Endodermal cell (in vitro differentiated cells): ENCODE measurements at places on chromosomes 4 and X. TPM values are rescaled to one million over a fixed set of nuclear protein-coding genes. Genes with fewer than 3 reads are reported as not detected.

The GPC3 gene
- 14.3 to 39.5 TPM (median 34.7 TPM) in 3 replicates for total RNA-seq

The GCNA gene
- total RNA-seq: 0.99 to 2.1 TPM (median 1.7 TPM) in 3 replicates

The ZNF732 gene
- 7.8 and 8.6 TPM in 2 replicates for total RNA-seq

The MAGEA12 gene
- total RNA-seq: not detected in 3 replicates

The ARMCX6 gene
- total RNA-seq: 46.7 and 52.7 TPM in 2 replicates

The INPP4B gene
- total RNA-seq: 0.41 and 0.64 TPM in 2 replicates

The P2RY4 gene
- total RNA-seq: 0.22 and 0.29 TPM in 2 replicates

The SLC49A3 gene
- total RNA-seq: 14.8 and 16.4 TPM in 2 replicates

The TLR1 gene
- total RNA-seq: 0.09 and 0.20 TPM in 2 replicates

The XK gene
- total RNA-seq: 0.21 to 0.55 TPM (median 0.49 TPM) in 3 replicates

The PASD1 gene
- not detected in 2 replicates for total RNA-seq

GRCh38 chr4:52704661-52705060 is 45.6 kb upstream of the USP46 start:
- no peaks in the 10 kb centered on the region for H3K27me3 ChIP-seq
- no peak overlapping the region for H3K4me3 ChIP-seq
- DNase-seq: no peak
- no peaks in the 10 kb centered on the region for H3K4me1 ChIP-seq

- H3K27me3 ChIP-seq: no peaks in the 10 kb centered on the region
- H3K4me3 ChIP-seq: no peak overlapping the region
- H3K4me1 ChIP-seq: no peaks in the 10 kb centered on the region
- H3K27ac ChIP-seq: no peak overlapping the region
- DNase-seq: no peak
Measured at GRCh38 chrX:69524781-69525363, 20.7 kb downstream of the NALF2 start.

GRCh38 chrX:30592831-30593230 is 15.3 kb upstream of the TASL start:
- DNase-seq: no peak
- no peak overlapping the region for H3K4me3 ChIP-seq
- no peaks in the 10 kb centered on the region for H3K4me1 ChIP-seq
- no peaks in the 10 kb centered on the region for H3K27me3 ChIP-seq
- no peak overlapping the region for H3K27ac ChIP-seq

DNA sequence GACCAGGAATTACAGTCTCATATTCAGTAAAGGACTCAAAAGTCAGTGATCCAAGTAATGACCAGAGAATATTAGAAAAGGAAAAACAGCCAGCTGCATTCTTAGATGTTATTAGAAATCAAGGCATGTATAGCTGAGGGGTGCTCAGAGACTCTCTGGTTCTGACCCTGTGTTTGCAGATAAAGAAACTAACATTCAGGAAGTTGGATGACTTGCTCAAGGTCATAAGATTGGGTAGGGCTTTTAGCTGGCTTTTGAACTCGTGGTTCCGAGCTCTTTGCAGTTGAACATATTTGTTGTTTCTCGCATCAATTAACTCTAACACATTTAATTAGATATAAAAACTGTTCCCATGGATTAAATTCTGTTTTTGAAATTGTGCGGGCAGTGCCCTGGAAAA is 62.5 kb upstream of the ENPP6 start:
- no peak for DNase-seq
- no peak overlapping the region for H3K27ac ChIP-seq
- no peaks in the 10 kb centered on the region for H3K4me1 ChIP-seq
- no peak overlapping the region for H3K4me3 ChIP-seq
- no peaks in the 10 kb centered on the region for H3K27me3 ChIP-seq

- H3K4me3 ChIP-seq: no peak overlapping the region
- peaks cover 6% of the 10 kb centered on the region for H3K4me1 ChIP-seq
- DNase-seq: peak; percentile 58
- no peak overlapping the region for H3K27ac ChIP-seq
- no peaks in the 10 kb centered on the region for H3K36me3 ChIP-seq
- no peaks in the 10 kb centered on the region for H3K27me3 ChIP-seq
Measured at GRCh38 chr4:155248002-155248896, 39.8 kb downstream of the NPY2R start.

- H3K4me1 ChIP-seq: no peaks in the 10 kb centered on the region
- H3K27me3 ChIP-seq: no peaks in the 10 kb centered on the region
- DNase-seq: no peak
- H3K36me3 ChIP-seq: no peaks in the 10 kb centered on the region
- H3K4me3 ChIP-seq: no peak overlapping the region
Measured at GRCh38 chr4:14321723-14322122, 680.6 kb upstream of the CPEB2 start.

DNA sequence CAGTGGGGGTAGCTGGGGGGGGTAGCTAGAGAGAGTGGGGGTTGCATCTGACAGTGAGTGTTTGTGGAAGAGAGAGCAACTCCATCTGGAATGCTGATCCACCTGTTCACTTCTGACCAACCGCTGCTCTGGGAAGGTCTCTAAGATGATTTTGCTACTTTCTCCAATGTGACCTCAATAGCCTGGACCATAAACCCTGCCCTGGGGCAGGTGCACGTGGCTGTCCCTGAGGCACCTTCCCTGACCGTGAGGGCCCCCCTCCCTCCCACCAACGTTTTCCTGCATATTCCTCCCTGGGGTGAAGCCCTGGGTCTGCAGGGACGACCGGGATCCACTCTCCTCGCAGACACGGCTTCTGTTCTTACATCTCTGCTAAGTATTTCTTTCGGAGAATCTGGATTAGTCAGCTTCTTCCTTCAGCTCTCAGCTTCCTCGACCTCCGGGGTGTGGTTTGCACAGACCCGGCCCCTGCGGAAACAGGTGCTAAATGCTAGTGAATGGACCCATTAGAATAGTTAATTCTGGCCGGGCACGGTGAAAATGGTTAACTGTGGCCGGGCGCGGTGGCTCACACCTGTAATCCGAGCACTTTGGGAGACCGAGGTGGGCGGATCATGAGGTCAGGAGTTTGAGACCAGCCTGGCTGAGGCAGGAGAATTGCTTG is 21.4 kb upstream of the PLCXD1 start:
- no peaks in the 10 kb centered on the region for H3K36me3 ChIP-seq
- no peak overlapping the region for H3K4me3 ChIP-seq
- H3K27ac ChIP-seq: no peak overlapping the region
- no peaks in the 10 kb centered on the region for H3K27me3 ChIP-seq
- H3K4me1 ChIP-seq: no peaks in the 10 kb centered on the region

DNA sequence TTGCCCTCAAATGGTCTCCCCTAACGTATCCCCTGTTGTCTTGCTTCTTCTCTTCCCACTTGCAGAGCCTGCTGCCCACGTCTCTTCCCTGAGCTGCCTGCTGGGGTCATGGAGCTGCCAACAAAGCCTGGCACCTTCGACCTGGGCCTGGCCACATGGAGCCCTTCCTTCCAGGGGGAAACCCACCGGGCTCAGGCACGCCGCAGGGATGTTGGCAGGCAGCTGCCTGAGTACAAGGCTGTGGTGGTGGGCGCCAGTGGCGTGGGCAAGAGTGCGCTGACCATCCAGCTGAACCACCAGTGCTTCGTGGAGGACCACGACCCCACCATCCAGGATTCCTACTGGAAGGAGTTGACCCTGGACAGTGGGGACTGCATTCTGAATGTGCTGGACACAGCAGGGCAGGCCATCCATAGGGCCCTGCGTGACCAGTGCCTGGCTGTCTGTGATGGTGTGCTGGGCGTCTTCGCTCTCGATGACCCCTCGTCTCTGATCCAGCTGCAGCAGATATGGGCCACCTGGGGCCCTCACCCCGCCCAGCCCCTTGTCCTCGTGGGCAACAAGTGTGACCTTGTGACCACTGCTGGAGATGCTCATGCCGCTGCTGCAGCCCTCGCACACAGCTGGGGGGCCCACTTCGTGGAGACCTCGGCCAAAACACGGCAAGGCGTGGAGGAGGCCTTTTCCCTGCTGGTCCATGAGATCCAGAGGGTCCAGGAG is 2.9 kb downstream of the ERAS start:
- no peaks in the 10 kb centered on the region for H3K4me1 ChIP-seq
- H3K4me3 ChIP-seq: no peak overlapping the region
- no peaks in the 10 kb centered on the region for H3K36me3 ChIP-seq
- H3K27me3 ChIP-seq: peaks cover 38% of the 10 kb centered on the region

DNA sequence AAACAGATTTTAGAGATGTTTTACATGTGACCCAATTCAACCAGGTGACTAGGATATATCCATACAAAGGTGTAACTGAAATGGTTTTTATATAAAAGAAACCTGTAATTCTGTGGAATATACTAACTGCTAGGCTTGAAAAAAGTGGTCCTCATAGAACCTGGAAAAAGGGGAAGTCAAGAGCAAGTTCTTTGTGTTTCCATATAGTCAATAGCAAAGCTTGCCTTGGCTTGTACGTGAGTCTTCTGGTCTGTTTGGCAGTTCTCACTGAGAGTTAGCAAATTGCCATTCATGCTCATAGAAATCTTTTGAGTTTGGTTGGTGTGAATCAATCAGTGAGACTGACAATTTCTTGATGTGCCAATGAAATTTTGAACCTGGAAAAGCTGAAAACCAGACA is 79.4 kb upstream of the SMIM10 start:
- H3K4me3 ChIP-seq: no peak overlapping the region
- H3K27ac ChIP-seq: no peak overlapping the region
- H3K4me1 ChIP-seq: peaks cover 3% of the 10 kb centered on the region
- H3K36me3 ChIP-seq: no peaks in the 10 kb centered on the region

DNA sequence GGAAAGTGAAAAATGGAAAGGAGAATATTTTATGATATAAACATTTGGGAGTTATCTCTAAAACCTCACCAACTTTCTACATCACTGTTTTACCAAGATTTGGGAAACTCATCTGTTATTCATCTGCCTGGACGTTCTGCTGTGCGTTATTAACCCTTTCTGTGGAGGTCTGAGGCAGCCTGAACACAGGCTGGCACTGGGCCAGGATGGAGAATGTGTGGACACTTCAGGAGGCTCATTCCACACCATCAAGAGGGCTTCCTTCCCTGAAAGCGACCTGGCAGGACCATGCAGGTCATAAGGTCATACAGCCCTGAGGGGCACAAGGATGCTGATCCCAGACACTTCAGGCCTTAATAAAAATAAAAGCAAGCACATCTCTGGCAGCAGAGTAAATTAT is 31.2 kb upstream of the TMEM184C start:
- H3K27ac ChIP-seq: peak overlapping the region; percentile 16
- H3K4me1 ChIP-seq: no peaks in the 10 kb centered on the region
- H3K27me3 ChIP-seq: no peaks in the 10 kb centered on the region
- no peak overlapping the region for H3K4me3 ChIP-seq
- H3K36me3 ChIP-seq: no peaks in the 10 kb centered on the region

DNA sequence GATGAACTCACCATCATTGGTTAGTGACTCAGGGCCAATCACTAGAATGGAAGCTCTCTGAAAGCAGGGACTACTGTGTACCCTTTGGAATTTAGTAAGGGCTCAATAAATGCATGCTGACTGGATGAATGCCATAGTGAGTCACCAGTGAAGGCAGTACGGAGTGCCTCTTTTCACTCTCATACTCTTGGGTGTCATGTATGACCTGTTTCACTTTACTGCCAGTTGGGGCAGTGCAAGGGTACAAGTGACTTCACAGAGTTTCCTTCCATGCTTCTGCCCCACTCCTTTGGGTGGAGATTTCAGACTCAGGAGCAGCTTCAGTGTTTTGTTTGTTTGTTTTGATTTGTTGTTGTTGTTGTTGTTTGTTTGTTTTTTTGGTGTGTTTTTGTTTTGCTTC is 57.7 kb downstream of the SOX3 start:
- no peak for DNase-seq
- no peaks in the 10 kb centered on the region for H3K4me1 ChIP-seq
- no peak overlapping the region for H3K27ac ChIP-seq
- H3K27me3 ChIP-seq: no peaks in the 10 kb centered on the region
- no peak overlapping the region for H3K4me3 ChIP-seq

GRCh38 chr4:83504996-83505395 is 20.1 kb upstream of the ABRAXAS1 start:
- no peaks in the 10 kb centered on the region for H3K36me3 ChIP-seq
- H3K4me1 ChIP-seq: no peaks in the 10 kb centered on the region
- H3K27me3 ChIP-seq: no peaks in the 10 kb centered on the region

GRCh38 chr4:112735474-112735951 is 98.6 kb downstream of the LARP7 start:
- no peaks in the 10 kb centered on the region for H3K4me1 ChIP-seq
- no peak overlapping the region for H3K27ac ChIP-seq
- H3K36me3 ChIP-seq: peaks cover 4% of the 10 kb centered on the region
- no peak overlapping the region for H3K4me3 ChIP-seq
- no peaks in the 10 kb centered on the region for H3K27me3 ChIP-seq

DNA sequence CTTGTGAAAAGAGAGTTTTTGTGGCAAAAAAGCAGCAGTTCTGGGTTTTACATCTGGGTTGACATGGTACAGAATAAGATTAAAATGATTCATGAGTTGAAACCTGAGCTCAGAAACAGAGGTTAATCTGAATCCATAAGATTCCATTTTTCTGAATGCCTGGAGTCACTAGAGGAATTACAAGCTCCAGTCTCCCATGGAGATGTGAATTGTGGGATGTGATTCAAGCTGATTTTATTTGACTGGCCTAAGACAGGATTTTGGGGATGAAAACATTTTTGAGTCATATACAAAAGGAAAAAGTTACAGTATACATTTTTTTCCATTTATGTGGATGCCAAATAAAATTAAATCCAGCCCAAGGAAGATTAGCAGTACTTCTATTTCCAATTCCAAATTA is 161.1 kb downstream of the RBM46 start:
- no peaks in the 10 kb centered on the region for H3K4me1 ChIP-seq
- H3K36me3 ChIP-seq: no peaks in the 10 kb centered on the region
- H3K4me3 ChIP-seq: no peak overlapping the region

DNA sequence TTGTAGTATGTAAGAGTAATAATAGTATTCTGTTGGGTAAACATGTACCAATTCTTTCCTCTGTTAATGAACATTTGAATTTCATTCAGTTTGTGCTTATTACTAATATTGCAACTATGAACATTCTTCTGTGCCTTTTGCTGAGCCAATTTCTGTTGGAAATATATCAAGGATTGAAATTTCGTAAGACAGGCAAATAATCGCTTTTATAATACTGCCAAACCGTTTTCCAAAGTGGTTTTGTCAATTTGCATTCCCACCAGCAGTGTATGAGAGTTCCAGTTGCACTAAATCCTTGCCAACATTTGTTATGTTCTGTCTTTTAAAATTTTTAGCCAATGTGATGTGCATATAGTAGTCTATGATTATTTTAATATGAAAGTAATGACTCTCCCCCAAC is 38.6 kb downstream of the MAGEB17 start:
- no peak overlapping the region for H3K4me3 ChIP-seq
- no peak overlapping the region for H3K27ac ChIP-seq

- H3K27ac ChIP-seq: no peak overlapping the region
- H3K4me3 ChIP-seq: no peak overlapping the region
- H3K4me1 ChIP-seq: no peaks in the 10 kb centered on the region
- no peaks in the 10 kb centered on the region for H3K27me3 ChIP-seq
- no peak for DNase-seq
- H3K36me3 ChIP-seq: peaks cover 29% of the 10 kb centered on the region
Measured at GRCh38 chr4:122978789-122979188, 56.4 kb upstream of the NUDT6 start.

- DNase-seq: no peak
- no peaks in the 10 kb centered on the region for H3K4me1 ChIP-seq
- no peaks in the 10 kb centered on the region for H3K36me3 ChIP-seq
- no peak overlapping the region for H3K4me3 ChIP-seq
Measured at GRCh38 chr4:103451341-103451740, 253.2 kb upstream of the CENPE start.

GRCh38 chr4:155735496-155735895 is 23.3 kb upstream of the GUCY1B1 start:
- no peaks in the 10 kb centered on the region for H3K27me3 ChIP-seq
- H3K27ac ChIP-seq: no peak overlapping the region
- H3K4me3 ChIP-seq: no peak overlapping the region
- no peaks in the 10 kb centered on the region for H3K36me3 ChIP-seq

- H3K27me3 ChIP-seq: no peaks in the 10 kb centered on the region
- DNase-seq: no peak
- peaks cover 61% of the 10 kb centered on the region for H3K36me3 ChIP-seq
- no peaks in the 10 kb centered on the region for H3K4me1 ChIP-seq
- H3K4me3 ChIP-seq: no peak overlapping the region
- H3K27ac ChIP-seq: no peak overlapping the region
Measured at GRCh38 chr4:145890689-145891088, 47.9 kb downstream of the ZNF827 start.
